ENCODE measurements at places on chromosomes 4 and X.

DNA sequence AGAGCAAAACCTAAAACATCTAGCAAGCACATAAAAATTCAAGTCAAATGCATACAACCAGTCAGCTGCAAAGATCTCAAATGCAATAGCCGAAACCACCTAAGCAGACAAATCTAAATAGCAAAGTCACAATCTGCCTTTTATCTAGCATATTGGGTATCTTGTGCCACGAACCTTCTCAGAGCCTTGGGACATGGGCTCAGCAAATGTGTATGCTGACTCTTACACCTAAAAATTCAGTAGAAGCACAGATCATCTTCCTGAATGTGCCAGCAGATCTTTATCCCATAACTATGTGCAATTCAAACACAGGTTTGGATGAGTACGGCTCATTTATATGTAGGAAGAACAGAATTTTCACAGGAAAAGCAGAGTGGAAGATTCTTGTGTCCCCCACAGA, 492.1 kb downstream of the INPP4B start:
- DNase-seq, result no peak

GRCh38 chrX:41047878-41048534, 37.2 kb upstream of the USP9X start:
- DNase-seq, result no peak

GRCh38 chr4:23166407-23166806, 473.7 kb downstream of the GBA3 start:
- DNase-seq, result no peak

DNA sequence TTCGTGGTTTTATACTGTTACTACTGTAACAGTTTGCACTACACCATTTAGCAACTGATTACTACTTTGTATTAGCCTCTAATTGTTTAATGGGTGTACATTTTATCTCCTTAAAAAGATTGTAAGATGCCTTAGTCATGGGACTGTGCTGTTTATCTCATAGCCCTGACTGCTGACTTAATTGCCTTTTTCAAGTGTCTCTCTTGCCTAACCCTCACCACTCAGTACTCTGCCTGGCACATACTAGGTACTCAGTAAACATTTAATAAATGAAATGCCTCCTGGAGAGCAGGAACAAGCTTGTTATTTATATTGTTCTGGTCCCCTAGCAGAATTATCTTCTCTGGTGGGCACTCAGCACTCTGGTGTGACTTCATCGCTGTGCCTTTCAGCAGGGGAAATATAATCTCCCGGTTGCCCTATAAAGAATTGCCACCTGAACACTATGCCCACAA, 1.7 kb upstream of the STIM2 start:
- no peak for DNase-seq

DNA sequence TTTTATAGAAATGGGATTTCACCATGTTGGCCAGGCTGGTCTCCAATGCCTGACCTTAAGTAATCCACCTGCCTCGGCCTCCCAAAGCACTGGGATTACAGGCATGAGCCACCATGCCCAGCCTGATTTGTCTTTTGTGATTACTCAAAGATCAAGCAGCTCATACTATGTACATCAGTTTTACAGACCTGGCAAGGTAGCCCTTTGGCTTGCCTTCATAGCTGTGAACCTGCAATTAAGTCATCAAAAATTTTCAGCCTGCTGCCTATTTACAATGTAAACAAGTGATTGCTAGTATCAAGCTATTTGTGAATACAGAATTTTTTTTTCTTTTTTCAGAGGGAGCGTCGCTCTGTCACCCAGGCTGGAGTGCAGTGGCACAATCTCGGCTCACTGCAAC, 46.2 kb downstream of the GSX2 start:
- DNase-seq, result no peak

- DNase-seq, result no peak
Observed at GRCh38 chrX:31421441-31421840, 349.6 kb upstream of the FTHL17 start.

GRCh38 chr4:82756061-82756460, 42.5 kb downstream of the SCD5 start:
- no peak for DNase-seq

GRCh38 chr4:87120411-87121162, 99.8 kb downstream of the KLHL8 start:
- DNase-seq, result no peak

GRCh38 chrX:155262970-155263754, 1.1 kb downstream of the RAB39B start:
- DNase-seq, result no peak

DNA sequence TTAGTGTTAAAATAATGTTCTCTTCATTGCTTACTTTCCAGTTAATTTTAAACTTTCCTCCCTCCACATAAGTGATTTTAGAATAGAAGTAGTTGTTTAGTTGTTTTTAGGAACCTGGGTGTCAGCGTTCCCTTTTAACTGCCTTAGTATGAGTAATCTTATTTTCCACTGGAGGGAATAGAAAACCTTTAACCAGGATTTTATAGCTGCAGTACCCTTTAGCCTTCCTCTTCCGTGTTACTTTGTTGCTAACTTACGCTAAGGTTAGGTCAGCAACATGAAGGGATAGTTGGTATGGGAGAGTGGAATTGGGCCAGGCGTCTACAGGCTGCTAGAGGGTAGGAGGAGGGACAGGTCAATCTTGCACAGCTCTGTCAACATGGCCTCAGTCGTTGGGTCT, 31.5 kb downstream of the SMS start:
- no peak for DNase-seq

DNA sequence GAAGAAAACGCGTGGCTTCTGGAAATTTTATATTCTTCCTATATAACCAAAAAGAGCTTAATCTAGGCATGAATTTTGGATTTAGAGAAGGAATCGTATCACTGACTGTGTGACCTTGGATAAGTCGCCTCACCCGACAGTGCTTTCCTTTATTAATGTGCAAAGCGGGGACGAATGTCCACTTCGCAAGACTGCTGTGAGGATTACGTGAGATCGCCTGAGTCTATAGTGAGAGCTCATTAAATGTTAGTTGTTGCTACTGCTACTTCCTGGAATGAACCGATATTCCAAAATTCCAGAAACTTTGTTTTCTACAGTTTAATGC, 448 bp upstream of the TBC1D8B start:
- no peak for DNase-seq

DNA sequence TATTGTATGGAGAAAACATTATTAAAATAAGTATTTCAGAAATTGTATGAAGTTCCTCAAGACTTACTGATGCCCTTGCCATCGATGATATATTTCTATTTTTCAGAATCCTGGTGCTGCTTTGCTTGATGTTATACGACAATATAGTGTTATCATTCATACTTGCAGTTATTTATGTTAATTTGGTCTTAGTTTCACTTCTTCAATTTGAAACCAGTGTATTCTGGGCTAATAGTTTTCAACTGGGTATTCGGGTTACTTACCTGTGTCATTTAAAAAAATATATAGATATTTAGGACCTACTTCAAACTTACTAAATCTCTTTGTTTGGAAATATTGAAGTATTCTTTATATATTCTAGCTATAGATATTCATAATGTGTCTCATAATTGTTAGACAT, 1414.7 kb downstream of the C4orf33 start:
- no peak for DNase-seq

- DNase-seq, result no peak
Observed at GRCh38 chr4:3402491-3403347, 39.0 kb upstream of the HGFAC start.

GRCh38 chrX:14673764-14674163, 144.4 kb downstream of the GLRA2 start:
- no peak for DNase-seq

- no peak for DNase-seq
Observed at GRCh38 chr4:101265816-101266172, 81.5 kb downstream of the PPP3CA start.

- DNase-seq, result no peak
Observed at GRCh38 chrX:76279007-76279406, 106.1 kb downstream of the PBDC1 start.

- no peak for DNase-seq
Observed at GRCh38 chrX:147838465-147839131, 73.1 kb upstream of the FMR1 start.

DNA sequence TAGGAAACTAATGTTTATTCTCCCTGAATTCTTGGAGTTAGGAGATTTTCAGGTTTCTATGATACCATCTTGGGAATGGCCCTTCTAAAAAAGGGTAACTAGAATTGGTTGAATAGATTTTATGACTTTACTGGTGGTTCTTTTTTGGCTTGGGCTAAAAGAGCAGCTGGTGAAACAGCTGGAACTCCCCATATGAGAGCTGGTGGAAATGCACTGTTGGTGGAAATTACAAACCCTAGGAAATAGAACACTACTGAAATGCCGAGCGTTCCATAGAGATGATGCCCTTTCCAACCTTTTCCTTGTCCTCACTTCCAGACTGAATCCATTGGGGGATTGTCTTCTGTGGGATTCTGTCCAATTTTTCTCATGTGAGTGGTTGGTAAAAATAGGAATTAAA, 139.5 kb downstream of the STIM2 start:
- DNase-seq, result no peak

DNA sequence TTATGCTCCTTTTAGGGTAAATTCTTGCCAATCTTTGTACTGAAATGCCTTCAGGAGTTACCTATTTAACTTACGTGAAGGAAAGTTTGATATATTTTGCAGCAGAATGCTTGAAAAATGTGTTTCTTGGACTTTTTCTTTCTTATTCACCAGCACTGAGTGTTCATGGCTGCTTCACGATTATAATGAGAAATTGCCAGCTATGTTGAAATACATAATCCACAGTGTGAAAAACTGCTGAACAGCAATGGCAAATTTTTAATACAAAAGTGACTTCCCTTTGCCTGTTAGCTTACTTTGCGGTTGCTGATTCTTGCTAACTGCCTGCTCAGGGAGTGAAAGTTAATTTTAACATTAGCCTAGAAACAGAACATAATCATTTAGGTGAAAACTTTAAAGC, 153.8 kb upstream of the SLC4A4 start:
- no peak for DNase-seq

DNA sequence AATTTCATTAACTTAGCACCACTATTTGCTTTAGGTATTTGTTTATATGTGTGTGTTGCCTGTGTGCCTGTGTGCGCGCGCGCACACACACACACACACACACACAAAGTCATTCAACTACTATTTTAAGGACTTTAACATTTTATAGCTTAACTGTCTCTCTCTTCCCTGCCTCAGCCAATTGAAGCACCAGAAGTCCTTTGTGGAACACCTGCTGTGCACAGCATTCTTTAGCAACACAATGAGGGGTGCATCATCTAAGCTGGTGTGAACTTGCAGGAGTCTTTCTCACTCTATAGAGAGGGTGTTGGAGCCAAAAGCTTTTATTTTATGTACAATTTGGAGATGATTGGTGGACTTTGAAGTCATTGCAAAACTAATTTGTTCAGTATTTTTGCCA, 31.3 kb downstream of the SLIT2 start:
- DNase-seq, result no peak

DNA sequence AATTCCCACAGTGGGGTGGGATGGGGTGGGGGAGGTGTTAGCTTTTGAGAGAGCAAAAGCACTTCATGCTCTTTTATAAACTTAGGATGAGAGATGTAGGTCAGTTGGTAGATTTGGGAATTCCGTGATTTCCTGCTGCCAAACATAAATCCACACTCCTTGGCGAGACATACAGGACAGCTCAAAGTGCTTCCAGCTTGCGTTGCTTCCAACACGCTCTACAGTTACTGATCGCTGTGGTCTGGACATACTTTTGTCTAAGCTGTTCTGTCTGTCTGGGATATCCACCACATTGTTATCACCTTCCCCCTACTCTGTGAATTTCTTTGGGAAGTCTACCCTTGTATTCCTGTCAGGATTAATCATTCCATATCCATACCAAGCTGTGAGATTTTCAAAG, 117.5 kb downstream of the RAPGEF2 start:
- no peak for DNase-seq

DNA sequence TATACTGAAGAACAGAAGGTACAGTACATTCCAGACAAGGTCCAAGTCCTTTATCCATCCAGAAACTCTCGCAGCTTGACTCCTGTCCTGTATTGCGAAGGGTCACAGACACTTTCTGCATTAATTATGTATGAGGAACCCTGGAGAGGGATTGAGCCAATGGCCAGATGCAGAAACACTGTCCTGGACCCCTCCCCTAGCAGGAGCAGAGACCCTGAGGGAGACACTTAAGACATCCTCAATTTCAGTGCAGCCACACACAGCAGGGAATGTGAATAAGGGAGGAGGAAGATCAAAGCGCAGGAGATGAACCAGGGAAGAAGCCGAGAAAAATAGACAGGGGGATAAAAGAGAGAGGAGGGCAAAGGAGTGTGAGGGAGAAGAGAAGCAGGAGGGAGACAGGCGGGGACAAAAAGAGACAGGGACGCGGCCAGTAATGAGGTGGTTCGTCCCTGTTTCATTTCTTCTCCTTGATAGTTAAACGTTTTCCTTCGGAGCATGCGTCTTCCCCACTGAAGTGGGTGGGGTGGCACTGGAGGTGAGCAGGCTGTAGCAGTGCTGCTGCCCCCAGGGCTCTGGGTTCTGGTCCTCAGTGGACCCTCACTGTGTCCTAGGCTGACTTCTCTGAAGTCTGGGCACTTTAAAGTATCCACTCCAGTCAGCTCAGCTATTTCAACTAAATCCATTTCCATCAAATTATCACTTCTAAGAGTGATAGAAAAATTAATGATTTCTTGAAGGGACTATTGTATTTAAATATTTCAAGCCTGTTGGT, 356.4 kb upstream of the NOCT start:
- DNase-seq, result no peak

- DNase-seq, result no peak
Observed at GRCh38 chr4:1290165-1290977, 680 bp downstream of the MAEA start.

- no peak for DNase-seq
Observed at GRCh38 chrX:40063555-40063954, 34.2 kb downstream of the BCOR start.

- DNase-seq, result no peak
Observed at GRCh38 chr4:84159762-84160161, 339.3 kb downstream of the NKX6-1 start.

DNA sequence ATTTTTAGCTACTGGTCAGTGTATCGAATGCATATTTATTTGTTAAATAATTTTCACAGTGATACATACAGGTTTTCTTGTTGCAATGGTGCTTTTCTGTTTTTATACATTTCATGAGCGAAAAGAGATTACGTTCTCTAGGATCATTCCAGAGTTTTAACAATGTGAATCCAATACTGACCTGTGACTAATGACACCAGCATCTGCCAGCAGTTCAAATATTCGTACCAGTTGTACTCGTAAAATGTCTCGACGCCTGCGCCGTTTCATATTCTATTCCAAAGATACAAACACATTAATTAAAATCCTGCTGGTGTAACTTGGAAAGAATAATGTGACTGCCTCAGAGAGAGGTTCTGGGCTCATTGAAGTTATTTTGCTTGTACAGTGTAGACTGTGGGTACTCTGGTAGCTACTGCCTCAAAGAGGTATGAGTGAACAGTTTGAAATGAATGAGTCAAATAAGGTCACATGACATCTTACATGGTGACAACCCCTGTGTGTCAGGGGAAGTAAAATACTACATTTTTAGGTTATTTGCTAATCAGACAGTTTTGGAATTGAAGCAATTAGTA, 80.7 kb downstream of the ZAR1 start:
- no peak for DNase-seq

- no peak for DNase-seq
Observed at GRCh38 chrX:135463937-135464336, 42.2 kb downstream of the SMIM10L2A start.

- DNase-seq, result no peak
Observed at GRCh38 chrX:16836371-16836770, 33.8 kb downstream of the RBBP7 start.

All from activated effector memory CD4-positive, alpha-beta T cell treated with Interleukin-2 at 50 U/mL for 16 hours (primary cell).